Stimulated activated naive B cell treated with anti-CD40 and anti-IgM and Interleukin-4, amounts not matched to agents 10 μg/mL and 1 μg/mL and 100 μg/mL, for 72 hours (primary cell): ENCODE measurements at places on chromosomes 7 and 10.

GRCh38 chr7:14690486-14690885, 212.1 kb downstream of the DGKB start:
- no peak for DNase-seq

DNA sequence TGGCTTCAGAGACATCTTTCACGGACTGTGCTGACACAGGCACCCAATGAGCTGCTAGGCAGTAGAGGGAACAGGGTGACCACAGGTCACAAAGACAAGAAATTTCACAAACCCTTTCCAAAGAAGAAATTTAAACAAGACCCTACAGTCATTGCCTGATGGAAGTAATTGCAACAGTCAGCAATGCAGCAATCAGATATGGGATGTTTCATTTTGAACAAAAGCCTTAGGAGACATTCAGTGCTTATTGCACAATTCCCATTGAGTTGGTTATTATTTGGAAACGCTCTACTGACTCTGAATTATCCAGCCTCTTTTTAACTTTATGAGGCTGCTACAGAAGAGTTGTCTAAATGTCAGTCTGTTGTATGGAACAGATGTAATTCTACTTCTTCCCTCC, 85.5 kb downstream of the ETV1 start:
- no peak for DNase-seq

DNA sequence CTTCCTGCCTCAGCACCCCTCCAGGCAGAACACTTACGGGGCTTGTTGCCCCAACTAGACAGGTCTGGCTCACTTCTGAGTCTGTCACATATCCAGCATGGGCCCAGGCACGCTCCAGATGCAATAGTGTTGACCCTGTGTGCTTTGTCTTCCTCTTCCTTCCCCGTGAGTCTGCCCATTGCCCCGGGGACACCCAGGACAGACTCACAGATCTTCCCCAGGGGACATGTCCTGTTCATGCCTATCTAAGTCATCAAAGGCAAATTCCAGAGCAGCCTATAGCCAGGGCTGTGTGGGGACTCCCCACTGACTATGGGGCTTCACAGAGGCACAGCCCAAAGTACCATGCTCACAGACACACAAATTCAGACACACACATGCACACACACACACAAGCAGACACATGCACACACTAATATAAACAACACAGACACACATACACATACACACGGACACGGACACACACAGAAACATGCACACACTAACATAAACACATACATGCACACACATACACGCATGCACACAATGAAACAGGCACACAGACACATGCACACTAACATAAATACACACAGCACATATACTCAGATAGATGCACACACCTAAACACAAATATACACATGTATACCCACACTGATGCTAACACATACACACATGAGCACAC, 175.8 kb downstream of the KCNMA1 start:
- no peak for DNase-seq

- no peak for DNase-seq
Observed at GRCh38 chr7:151426441-151426903, 13.5 kb downstream of the CRYGN start.

DNA sequence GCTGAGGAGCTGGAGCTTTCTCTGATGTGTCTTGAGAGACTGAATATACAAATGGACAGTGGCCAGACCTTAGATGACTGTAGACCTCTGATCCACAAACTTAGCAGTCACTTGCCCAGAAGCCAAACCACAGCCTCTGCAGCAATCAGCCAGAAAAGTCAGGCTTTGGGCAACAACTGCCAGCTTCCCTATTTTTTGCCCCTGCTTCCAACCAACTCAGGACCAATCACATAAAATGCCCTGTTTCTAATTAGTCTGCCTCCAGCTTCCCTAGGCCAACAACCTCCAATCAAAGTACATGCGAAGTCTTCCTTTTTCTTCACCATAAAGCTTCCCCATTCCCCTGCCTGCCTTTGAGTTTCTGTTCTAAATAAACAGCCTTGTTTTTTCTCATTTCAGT, 37.8 kb upstream of the CACUL1 start:
- DNase-seq: no peak

DNA sequence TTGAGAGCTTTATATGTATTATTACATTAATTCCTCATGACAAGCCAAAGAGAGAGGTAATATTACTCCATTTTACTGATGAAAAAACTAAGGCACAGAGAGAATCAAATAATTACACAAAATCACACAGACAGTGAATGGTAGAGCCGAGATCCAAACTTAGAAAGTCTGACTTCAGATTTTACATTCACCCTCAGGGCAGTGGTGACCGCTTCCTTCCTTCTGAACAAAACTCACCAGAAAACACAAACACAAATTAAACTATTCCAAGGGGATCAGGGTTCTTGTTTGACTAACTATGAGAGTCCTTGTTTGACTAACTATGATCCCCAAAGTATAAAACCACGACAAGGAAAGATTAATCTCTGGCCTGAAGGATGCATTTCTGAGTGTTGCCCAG, 67.9 kb upstream of the PTN start:
- DNase-seq: no peak

GRCh38 chr7:135743907-135744731, 4.5 kb downstream of the FAM180A start:
- no peak for DNase-seq

- no peak for DNase-seq
Observed at GRCh38 chr10:125231813-125232475, 71.6 kb upstream of the CTBP2 start.

GRCh38 chr7:90777041-90777440, 180.9 kb downstream of the CDK14 start:
- no peak for DNase-seq

GRCh38 chr10:5014936-5015335, 11.3 kb upstream of the AKR1C2 start:
- DNase-seq: no peak

GRCh38 chr7:94247970-94248369, 146.7 kb upstream of the COL1A2 start:
- no peak for DNase-seq

DNA sequence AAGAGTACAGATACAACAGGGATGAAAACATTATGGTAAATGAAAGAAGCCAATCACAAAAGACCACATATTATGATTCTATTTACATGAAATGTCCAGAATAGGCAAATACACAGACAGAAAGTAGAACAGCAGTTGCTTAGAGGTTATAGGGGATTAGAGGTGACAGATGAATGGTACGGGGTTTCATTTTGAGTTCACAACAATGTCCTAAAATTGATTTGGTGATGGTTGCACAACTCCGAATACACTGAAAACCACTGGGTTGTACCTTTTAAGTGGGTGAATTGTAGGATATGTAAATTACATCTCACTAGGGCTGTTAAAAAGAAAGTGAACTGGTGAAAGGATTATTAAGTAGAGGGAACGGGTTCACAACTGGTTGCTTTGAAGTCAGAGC, 76.3 kb upstream of the MRLN start:
- DNase-seq: no peak

DNA sequence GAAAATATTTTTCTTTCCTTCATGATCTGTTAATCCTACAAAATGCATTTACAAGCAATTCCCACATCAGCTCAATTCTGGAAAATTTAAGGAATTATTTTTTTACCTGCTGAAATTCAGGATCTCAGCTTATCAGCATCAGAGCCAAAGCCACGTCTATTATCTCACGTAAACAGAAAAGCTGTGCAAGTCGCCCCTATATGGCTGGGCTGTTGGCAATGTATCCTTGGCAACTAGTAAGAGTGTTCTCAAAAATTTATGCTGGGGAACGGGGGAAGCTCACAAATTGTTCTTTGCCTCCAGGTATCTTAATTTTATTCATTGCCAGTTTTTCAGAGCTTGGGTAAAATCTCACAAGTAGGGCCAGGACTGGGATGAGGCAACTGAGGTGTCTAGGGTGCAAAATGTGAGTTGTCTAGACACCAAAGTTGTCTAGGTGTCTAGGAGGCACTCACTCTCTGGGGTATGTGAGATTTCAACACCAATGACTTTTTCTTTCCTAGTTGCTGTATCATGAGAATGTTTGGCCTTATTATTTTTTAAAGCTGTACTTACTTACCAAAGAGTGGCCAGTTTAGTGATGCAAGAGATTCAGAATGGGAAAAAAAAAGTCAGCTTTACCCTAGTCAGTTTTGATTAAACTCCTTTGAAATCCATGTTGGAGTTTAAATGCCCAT, 5.1 kb downstream of the GSTO2 start:
- no peak for DNase-seq

- DNase-seq: no peak
Observed at GRCh38 chr7:7761974-7762779, 43.8 kb upstream of the RPA3 start.

DNA sequence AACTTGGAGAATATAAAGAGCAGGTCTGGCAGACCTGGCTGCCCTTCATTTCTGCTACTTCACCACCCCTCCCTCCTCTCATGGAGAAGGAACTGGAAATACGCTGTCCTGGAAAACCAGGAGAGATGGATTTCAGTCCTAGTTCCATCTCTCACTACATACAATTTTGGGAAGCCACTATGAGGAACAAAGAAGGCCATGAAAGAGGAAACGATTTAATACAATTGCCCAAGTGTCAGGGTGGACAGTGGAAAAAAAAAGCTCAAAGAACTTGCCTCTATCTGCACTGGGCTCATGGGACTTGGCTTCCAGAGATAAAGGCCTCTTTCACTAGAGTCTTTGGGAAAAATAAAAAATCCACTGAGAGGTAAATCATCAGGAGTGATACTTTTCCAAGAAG, 561.7 kb downstream of the KCNMA1 start:
- DNase-seq: no peak

GRCh38 chr10:124599588-124600050, 138.0 kb downstream of the LHPP start:
- no peak for DNase-seq

- no peak for DNase-seq
Observed at GRCh38 chr7:116692401-116693308, 20.7 kb downstream of the MET start.

GRCh38 chr7:122217125-122217524, 73.1 kb upstream of the AASS start:
- no peak for DNase-seq

DNA sequence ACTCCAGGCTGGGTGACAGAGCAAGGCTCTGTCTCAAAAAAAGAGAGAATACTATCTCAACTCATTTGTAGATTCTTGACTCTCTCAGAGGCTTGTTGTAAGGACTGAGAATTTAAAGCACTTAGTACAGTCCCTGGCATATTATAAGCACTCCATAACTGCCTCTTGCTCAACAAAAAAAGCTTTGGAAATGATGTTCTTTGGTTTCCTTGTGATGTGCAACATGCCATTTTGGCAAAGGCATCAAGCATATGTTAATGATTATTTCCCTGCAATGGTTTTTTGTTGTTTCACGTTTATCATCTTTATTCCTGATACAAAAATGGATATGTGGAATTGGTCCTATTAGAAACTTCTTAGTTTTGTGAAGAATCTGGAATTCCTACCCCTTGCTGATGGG, 15.7 kb downstream of the NOLC1 start:
- DNase-seq: no peak

GRCh38 chr7:40093631-40094350, 40.6 kb downstream of the MPLKIP start:
- no peak for DNase-seq

- no peak for DNase-seq
Observed at GRCh38 chr10:123359539-123359938, 205.3 kb downstream of the BUB3 start.

DNA sequence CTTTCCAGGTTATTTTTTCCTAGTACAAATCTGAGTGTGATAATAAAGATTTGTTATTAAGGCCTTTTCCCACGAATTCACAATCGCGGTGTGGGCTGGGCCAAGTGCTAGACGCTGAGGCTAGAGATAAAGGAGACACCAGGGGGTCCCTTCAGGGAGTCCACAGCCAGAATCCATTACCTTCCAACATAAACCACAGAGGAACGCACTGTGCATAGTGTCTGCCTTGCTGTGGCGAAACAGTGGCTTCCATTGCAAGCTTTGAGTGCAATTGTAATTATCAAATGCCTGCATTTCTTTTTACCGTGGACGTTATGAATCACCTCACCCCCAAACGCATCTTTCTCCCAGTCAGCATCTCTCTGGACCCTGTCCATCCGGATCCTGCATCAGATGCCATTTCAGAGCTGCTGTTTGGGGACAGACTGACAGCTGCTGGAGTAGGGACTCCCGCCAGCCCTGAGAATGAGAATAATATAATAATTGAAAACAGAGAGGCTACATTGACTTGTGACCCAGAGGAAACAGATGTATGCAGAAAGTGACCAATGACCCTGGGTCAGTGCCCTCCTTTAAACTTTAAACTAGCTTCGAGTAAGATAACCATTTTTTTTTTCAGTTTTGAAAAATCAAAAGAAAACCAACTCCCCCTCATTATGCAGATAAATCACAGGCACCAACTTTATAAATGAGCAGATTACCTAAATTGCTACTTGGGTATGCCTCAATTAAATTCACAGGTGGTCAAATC, 456.2 kb upstream of the NRP1 start:
- no peak for DNase-seq

DNA sequence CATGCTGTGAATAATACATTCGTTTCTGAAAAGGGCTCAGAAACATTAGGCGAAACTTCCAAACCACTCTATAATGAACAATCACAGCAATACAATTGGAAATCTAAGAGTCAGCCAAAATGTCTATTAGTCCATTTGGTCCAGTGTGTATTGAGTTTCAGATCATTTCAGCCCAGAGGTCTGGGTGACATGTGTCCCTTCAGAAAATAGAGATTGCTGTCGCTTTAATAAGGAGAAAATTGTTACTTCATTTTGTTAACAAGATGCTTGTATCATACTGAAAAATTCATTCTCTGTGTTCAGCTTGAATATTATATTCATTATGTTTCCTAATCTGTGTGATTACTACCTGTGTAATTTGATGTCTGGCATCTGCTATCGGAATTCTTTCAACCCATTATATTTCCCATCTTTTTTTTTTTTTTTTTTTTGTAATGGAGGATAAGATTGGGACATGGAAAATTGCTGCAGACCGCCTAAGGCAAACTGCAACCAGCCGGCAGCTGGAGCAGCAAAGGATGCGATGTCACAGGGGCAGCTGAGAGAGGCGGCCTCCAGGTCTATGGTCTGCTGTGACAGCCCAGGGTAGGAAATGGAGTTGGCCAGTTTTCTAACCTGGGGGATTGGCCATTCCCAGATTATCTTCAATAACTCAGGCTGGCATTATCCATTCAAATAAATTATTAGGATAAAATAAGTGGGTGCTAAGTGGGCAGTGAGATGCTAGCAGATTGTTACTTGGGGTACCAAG, 170.9 kb upstream of the NPVF start:
- no peak for DNase-seq

DNA sequence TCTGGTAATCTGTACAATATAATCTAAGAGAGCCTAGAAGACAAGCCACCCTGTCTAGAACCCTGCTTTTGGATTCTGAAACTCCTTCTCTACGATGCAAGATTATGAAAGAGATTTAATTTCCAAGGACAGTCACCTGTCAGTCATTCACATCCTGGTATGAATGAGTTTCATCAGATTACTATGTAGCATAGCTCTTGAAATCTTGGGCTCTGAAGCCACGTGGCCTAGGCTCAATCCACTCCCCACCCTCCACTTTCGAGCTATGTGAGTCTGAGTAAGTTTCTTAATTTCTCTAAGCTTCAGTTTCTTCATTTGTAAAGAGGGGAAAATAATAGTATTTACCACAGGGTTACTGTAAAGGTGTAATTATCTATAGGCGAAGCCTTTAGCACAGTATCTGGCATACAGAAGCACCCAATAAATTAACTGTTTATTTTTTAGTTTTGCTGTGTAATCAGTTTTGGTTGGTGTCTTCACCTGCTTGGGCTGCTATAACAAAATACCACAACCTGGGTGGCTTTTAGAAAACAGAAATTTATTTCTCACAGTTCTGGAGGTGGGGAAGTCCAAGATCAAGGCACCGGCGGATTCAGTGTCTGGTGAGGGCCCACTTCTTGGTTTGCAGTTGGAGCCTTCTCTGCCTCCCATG, 71.3 kb downstream of the MYOF start:
- DNase-seq: no peak

GRCh38 chr7:107251963-107252362, 83.2 kb downstream of the HBP1 start:
- DNase-seq: no peak
